ENCODE measurements at places on chromosomes 3 and 15.

DNA sequence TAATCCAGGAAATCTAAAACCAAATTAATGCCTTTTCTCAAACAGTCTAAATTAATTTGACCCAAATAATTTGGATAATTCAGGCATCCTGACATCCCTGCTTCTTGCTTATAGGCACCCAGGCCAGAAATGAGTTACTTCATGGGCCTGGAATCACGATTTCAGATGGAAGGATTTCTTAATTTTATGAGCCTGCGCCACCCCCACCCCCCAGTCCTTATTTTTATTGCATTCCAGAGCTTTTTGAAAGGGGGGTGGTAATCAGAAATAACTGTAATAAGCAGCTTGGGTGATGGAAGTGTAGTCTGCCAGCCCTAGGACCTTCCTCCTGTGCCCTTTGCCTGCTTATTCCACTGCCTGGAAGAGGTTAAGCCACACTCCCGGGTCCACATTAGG is 1.3 kb downstream of the AP2M1 start:
- no peaks in the 10 kb centered on the region for H3K36me3 ChIP-seq
- H3K4me3 ChIP-seq: no peak overlapping the region
- peaks cover 4% of the 10 kb centered on the region for H3K4me1 ChIP-seq
- DNase-seq: no peak

DNA sequence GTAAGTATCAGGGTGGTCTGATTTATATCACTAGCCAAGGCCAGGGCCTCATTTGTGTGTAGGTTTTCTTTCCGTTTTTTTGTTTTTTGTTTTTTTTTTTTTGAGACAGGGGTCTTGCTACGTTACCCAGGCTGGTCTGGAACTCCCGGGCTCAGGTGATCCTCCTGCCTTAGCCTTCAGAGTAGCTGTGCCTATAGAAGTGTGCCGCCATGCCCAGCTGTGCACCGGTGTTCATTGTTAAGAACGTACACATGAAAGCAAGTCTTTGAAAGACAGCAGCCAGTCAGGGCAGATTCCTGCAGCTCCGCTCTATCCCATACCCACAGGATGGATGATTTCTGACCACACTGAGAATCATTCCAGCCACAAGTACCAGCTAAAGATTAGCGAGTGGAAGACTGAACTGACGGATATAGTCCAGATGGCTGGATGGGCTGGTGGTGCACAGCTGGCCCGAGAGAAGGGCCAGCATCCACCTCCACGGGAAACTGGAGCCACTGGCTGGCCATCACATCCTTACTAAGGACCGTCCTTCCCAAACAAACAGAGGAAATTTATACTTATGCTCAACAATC is 95.4 kb downstream of the PCSK6 start:
- H3K36me3 ChIP-seq: no peaks in the 10 kb centered on the region
- H3K4me3 ChIP-seq: no peak overlapping the region
- H3K27me3 ChIP-seq: no peaks in the 10 kb centered on the region
- DNase-seq: no peak
- H3K27ac ChIP-seq: no peak overlapping the region

DNA sequence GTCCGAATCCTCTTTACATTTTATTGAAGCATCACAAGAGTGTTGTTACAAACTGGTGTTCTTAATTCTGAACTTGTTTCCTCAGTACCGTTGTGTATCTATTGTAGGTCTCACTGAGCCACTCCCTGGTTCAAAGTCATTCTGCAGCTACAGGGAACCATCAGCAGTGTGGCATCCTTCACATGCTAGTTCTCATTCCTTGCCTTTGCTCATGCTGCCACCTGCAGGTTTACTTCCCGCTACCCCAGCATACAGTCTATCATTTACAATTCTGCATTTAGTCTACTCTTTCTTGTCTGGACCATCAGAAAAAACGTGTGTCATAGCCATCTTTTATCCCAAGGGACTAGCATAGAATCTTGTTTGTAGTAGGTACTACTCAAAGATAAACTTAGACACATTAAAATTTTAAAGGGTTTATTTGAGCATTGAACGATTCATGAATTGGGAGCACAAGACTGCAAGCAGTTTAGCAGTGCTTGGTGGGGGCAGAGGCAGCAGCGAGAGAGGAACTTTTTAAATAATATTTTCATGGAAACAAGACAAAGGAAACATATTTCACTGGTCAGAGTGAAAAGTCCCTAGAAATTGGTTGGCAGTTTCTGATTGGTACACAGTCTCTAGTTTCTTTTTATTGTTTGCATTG is 402.1 kb downstream of the CADM2 start:
- no peak overlapping the region for H3K4me3 ChIP-seq
- no peaks in the 10 kb centered on the region for H3K27me3 ChIP-seq
- peak; percentile 36 for DNase-seq

GRCh38 chr3:66498687-66499621 is 1.9 kb downstream of the LRIG1 start:
- H3K27ac ChIP-seq: peak overlapping the region; percentile 87
- no peaks in the 10 kb centered on the region for H3K27me3 ChIP-seq
- peaks cover 37% of the 10 kb centered on the region for H3K4me1 ChIP-seq
- H3K36me3 ChIP-seq: no peaks in the 10 kb centered on the region

DNA sequence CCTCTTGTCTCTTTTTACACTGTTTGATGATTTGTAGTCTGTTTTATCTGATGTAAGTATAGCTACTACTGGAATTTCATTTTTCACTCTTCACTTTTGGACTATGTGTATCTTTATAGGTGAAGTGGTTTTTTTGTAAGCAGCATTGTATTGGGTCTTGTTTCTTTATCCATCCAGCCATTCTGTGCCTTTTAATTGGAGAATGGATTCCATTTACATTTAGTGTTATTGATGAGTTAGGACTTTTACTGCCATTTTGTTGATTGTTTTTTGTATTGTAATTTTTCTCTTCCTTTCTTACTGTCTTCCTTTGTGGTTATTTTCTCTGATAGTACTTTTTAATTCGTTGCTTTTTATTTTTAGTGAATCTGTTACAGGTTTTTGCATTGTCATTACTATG is 54.5 kb downstream of the RNF13 start:
- H3K4me1 ChIP-seq: no peaks in the 10 kb centered on the region
- DNase-seq: no peak
- H3K4me3 ChIP-seq: no peak overlapping the region
- no peaks in the 10 kb centered on the region for H3K36me3 ChIP-seq
- no peak overlapping the region for H3K27ac ChIP-seq

GRCh38 chr15:90035095-90035839 is 34.1 kb downstream of the ZNF710 start:
- no peak overlapping the region for H3K4me3 ChIP-seq
- DNase-seq: peak; percentile 68
- H3K4me1 ChIP-seq: peaks cover 19% of the 10 kb centered on the region
- H3K27me3 ChIP-seq: no peaks in the 10 kb centered on the region
- H3K27ac ChIP-seq: peak overlapping the region; percentile 85
- no peaks in the 10 kb centered on the region for H3K36me3 ChIP-seq

DNA sequence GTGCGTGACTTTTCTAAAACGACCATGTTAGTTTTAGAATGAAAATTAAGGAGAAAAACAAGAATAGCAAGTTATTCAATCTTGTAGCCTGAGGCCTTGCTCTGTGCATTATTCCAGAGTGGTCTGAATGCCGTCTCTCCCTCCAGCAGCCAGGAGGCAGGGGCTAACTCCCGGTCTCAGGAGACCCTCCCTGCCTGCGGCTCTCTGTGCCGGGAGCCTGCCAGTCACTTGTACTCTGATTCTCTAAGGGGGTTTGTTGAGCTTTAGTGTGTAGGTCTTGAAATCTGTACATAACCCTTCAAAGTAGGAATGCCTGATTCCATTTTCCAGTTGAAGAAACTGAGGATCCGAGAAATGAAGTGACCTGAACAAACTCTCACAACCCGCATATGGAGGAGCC is 97.3 kb downstream of the ARNT2 start:
- no peak for DNase-seq
- no peaks in the 10 kb centered on the region for H3K4me1 ChIP-seq
- H3K4me3 ChIP-seq: no peak overlapping the region
- no peaks in the 10 kb centered on the region for H3K36me3 ChIP-seq
- no peaks in the 10 kb centered on the region for H3K27me3 ChIP-seq
